ENCODE measurements at places on chromosomes 7 and 10.

- no peak overlapping the region for H3K27ac ChIP-seq
- no peaks in the 10 kb centered on the region for H3K4me1 ChIP-seq
- H3K27me3 ChIP-seq: no peaks in the 10 kb centered on the region
- no peak overlapping the region for H3K4me3 ChIP-seq
Measured at GRCh38 chr10:103506061-103506460, 12.6 kb downstream of the NEURL1 start.

GRCh38 chr7:69967689-69968450 lies 369.6 kb downstream of the AUTS2 start:
- H3K36me3 ChIP-seq: no peaks in the 10 kb centered on the region
- no peaks in the 10 kb centered on the region for H3K27me3 ChIP-seq
- DNase-seq: no peak
- H3K4me1 ChIP-seq: peaks cover 22% of the 10 kb centered on the region
- no peak overlapping the region for H3K27ac ChIP-seq

DNA sequence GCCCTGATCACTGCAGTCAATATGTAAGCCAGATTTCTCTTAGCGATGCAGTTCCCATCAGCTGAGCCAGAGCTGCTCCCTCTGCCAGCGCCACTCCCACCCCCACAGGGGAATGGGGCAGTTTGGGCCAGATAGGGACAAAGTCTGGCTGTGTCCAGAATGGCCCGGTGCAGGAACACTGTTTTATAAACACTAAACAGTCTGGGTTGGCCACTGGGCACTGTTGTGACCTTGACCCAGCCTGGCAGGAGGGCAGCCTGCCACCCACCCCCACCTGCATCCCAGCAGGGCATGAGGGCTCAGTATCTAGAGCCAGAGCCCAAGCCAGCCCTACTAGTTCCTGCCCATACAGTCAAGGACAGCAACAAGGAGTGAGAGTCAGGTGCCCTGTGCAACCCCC lies 1.3 kb downstream of the OGDHL start:
- H3K36me3 ChIP-seq: no peaks in the 10 kb centered on the region
- H3K27ac ChIP-seq: no peak overlapping the region
- H3K27me3 ChIP-seq: peaks cover 33% of the 10 kb centered on the region
- H3K4me1 ChIP-seq: peaks cover 13% of the 10 kb centered on the region
- H3K4me3 ChIP-seq: no peak overlapping the region
- DNase-seq: no peak

DNA sequence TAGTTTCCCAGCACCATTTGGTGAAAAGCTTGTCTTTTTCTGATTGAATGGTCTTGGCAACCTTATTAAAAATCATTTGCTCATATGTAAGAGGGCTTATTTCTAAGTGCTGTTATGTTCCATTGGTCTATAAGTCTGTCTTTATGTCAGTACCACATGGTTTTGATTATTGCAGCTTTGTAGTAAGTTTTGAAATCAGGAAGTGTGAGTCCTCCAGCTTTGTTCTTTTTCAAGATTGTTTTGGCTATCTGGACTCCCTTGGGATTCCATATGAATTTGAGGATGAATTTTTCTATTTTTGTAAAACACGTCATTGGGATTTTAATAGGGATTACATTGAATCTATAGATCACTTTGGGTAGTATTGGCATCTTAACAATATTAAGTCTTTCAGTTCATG lies 5.4 kb downstream of the KIF11 start:
- H3K27ac ChIP-seq: no peak overlapping the region
- H3K36me3 ChIP-seq: no peaks in the 10 kb centered on the region
- H3K4me3 ChIP-seq: no peak overlapping the region
- peaks cover 2% of the 10 kb centered on the region for H3K4me1 ChIP-seq
- no peak for DNase-seq
- H3K27me3 ChIP-seq: no peaks in the 10 kb centered on the region

DNA sequence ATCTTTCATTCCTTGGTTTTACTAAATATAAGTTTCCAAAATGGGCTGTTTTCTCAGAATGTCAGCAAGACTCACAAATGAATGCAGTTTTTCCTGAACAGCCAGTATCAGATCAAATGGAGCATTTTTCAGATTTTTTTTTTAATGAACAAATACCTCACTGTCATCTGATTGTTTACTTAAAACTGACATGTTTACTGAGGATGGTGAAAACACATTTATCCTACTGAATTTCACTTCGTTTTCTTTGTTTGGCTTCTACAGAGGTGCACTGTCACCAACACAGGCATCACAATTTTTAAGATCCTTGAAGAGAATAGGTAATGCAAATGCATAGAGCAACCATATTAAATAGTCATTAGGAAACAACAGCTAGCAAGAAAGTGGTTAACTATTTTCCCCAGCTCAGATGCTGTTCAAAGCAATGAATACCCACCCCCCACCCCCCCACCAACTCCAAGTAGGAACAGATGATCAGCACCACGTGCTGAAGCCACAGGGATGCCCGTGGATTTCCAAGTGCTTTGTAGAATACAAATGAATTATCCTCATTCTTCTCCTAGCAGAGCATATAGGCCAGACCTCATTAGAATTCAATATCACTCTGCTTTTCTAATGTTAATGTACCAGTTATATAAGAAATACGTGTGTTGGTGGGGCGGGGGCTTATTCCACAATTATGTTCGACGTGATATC lies 205.9 kb downstream of the SKAP2 start:
- no peaks in the 10 kb centered on the region for H3K4me1 ChIP-seq
- H3K36me3 ChIP-seq: no peaks in the 10 kb centered on the region
- no peak for DNase-seq

DNA sequence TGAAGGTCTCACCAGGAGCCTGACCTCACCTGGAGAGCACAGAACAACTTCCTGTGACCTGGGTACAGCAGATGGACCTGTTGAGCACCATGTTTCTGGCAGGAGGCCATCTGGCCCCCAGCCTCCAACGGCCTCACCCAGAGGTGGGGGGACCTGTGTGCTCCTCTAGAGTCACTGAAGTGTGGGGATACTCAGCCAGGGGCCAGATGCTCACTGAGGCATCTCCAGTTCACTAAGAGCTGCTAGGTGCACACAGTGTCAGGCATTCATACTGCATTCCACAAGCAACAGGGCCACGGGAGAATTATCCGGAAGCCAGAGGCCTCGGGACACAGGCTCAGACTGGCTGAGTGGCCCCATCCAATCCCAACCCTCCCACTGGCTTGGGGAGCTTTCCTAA lies 161.4 kb downstream of the TCERG1L start:
- no peaks in the 10 kb centered on the region for H3K27me3 ChIP-seq
- no peak overlapping the region for H3K27ac ChIP-seq
- H3K4me3 ChIP-seq: no peak overlapping the region

DNA sequence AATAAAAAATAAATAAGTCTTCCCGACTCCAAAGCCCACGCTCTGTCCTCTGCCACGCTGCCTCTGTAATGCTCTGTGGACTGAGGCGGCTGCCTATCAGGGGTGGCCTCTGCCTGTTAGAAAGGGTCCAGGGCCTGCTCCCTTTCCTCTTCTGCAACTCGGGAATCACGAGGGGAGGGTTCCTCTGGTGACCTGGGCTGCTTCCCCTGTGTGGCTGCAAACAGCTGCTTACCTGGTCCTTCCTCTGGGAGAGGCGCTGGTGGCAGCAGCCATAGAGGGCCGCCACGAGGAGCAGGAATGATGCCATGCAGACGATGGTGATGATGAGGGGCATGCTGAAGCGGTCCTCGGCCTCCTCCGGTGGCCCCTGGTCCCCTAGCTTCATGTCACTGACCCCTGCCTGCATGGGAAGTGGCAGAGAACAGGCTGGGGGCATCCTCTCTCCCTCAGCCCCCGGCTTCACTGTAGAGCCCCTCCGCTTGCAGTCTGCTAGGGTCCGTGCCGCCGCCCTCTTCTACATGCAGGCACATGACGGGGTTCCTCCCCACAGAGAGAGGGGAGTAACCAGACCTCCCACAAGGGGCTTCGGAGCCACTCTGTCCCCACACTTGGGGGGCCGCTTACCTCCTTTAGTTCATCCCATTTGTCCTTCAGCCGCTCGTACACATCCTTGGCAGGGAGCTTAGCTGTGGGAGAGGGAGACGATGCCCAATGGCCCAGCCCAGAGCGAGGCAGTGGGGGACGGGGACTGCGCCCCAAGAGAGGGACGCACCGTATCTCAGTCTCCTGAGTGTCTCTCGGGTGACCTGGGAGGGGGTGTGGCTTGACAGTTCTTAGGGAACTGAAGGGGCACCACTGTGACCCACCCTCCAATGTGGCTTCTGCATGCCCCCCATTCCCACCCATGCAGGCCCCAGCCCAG lies 50.5 kb downstream of the PODXL start:
- no peaks in the 10 kb centered on the region for H3K27me3 ChIP-seq
- no peak overlapping the region for H3K4me3 ChIP-seq
- no peaks in the 10 kb centered on the region for H3K36me3 ChIP-seq
- peaks cover 9% of the 10 kb centered on the region for H3K4me1 ChIP-seq

DNA sequence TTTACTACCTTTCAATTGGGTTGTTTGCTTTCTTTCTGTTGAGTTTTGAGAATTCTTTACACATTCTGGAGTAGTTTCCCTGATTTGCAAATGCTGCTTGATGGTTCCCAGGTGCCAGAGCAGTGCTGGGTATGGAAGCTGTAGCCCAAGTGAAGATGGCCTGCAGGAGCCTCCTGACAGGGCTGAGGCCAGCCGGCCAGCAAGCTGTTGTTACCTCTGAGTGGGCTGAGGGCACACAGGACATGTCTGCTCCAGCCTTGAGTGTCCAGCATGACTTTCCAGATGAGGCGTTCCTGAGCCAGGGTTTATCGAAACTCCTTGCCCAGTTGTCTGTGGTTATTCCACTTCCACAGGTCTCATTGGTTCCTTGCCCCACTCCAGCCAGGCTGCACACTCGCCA lies 164.6 kb upstream of the TNS3 start:
- DNase-seq: no peak
- no peak overlapping the region for H3K4me3 ChIP-seq
- no peaks in the 10 kb centered on the region for H3K27me3 ChIP-seq
- H3K36me3 ChIP-seq: no peaks in the 10 kb centered on the region
- H3K27ac ChIP-seq: no peak overlapping the region
